ENCODE measurements at places on chromosomes 16 and 17.

- DNase-seq, result no peak
Measured at GRCh38 chr17:67312265-67312664, 54.1 kb downstream of the PSMD12 start.

DNA sequence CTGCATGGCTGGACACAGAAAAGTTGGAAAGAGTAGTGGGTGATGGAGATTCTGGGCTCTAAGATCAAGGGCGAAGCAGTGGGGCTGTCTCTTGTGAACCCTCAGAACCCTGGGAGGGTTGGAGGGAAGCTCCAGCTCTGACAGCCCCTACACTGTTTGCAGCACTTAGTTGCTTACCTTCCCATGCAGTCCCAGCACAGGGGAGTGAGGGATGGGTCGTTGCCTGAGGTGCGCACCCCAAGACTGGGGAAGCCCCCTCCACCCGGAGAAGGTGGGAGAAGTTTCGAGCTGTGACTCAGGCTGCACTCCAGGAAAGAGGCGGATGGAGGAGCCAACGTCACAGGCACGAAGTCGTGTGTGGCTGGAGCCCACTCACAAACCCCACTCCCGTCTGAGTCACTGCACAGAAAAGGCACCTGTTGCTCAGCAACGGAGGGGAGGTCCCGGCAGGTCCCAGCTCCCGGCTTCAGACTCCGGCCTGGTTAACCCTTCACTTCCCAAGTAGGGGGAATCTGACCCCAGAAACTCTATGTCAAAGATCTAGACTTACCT lies 60.1 kb downstream of the AIPL1 start:
- DNase-seq, result no peak

- no peak for DNase-seq
Measured at GRCh38 chr16:2925951-2926649, 14.4 kb downstream of the FLYWCH1 start.

DNA sequence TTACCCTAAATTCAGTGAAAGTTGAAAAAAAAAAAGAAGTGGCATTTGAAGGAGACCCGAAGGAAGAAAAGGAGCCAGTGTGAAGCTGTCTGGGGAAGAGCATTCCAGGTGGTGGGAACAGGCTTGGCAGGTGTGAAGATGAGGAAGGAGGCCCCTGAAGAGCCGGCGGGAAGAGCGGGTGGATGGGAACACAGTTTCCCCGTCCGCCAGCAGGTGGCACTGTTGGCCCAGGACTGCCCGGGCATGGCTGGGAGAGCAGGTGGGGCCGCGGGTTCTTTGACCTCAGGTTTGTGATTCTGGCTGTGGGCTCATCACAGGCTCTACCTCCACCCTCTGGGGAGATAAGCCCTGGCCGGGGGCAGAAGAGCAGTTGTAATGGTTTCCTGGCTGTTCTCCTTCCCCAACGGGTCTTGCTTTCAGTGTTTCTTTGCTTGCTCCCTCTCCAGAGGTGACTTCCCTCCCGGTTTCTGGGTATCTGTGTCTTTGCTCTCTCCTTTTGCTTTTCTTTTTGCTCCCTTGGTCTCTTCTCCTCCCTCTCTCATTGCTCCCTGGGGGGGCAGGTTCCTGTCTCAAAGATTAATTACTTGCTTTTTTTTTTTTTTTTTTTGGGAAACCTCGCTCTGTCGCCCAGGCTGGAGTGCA lies 32.3 kb downstream of the RAP1GAP2 start:
- DNase-seq, result peak; percentile 89

GRCh38 chr16:1363501-1364041 lies 11.8 kb downstream of the GNPTG start:
- DNase-seq, result peak; percentile 92

DNA sequence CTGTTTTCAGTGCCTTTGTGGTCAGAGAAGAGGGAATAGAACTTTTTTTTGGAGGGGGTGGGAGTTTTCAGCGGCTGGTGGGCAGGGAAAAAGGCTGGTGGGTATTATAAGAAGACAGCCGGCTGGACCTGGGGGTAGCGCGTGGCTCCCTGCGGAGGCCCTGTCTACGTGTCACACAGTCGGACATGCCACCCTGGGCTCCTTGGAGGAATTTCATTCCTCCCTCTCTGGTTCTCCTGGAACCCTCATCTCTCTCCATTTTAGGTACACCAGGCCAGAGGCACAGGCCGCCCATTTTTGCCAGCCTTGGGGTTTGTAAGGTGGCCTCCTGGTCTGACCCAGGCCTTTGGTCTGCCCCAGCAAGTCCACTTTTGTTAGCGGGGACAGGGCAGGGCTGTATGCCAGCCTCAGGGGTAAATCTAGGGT lies 908 bp downstream of the FKBP10 start:
- no peak for DNase-seq

DNA sequence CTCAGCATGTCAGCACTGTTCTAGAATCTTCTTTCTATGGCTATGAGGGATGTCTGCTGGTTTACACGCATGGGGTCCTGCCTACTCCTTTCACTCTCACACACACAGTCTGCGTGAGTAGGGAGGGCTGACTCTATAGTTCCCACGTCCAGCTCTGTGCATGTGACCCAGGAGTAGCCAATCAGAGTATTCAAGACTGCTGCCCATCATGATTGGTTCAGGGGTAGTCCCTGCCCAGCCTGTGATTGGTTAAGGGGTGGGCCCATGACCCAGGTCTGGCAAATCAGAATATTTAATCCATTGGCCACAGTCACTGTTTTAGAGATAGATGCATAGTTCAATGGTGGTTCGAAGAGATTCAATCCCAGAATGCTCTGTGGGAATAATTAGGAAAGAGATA lies 151.3 kb upstream of the IRX3 start:
- no peak for DNase-seq

GRCh38 chr17:75615301-75615700 lies 17.9 kb upstream of the SMIM5 start:
- no peak for DNase-seq

- no peak for DNase-seq
Measured at GRCh38 chr16:69894676-69895075, 56.5 kb upstream of the CLEC18A start.

- DNase-seq, result no peak
Measured at GRCh38 chr16:21644674-21645073, 7.7 kb downstream of the IGSF6 start.

GRCh38 chr16:23408823-23409298 lies 44.1 kb downstream of the COG7 start:
- DNase-seq, result peak; percentile 79

GRCh38 chr17:29948448-29949215 lies 7.2 kb downstream of the EFCAB5 start:
- no peak for DNase-seq

- DNase-seq, result peak; percentile 52
Measured at GRCh38 chr16:30407804-30408534, 563 bp downstream of the ZNF771 start.

- no peak for DNase-seq
Measured at GRCh38 chr17:71071837-71072236, 902.5 kb downstream of the KCNJ2 start.

- no peak for DNase-seq
Measured at GRCh38 chr17:57984261-57984890, 3.7 kb downstream of the VEZF1 start.

All from D341Med (cell line).